Fibroblast of pulmonary artery (primary cell): ENCODE measurements at places on chromosomes 5 and 9.

GRCh38 chr5:8628521-8628920 lies 759.6 kb downstream of the MTRR start:
- no peak for DNase-seq

DNA sequence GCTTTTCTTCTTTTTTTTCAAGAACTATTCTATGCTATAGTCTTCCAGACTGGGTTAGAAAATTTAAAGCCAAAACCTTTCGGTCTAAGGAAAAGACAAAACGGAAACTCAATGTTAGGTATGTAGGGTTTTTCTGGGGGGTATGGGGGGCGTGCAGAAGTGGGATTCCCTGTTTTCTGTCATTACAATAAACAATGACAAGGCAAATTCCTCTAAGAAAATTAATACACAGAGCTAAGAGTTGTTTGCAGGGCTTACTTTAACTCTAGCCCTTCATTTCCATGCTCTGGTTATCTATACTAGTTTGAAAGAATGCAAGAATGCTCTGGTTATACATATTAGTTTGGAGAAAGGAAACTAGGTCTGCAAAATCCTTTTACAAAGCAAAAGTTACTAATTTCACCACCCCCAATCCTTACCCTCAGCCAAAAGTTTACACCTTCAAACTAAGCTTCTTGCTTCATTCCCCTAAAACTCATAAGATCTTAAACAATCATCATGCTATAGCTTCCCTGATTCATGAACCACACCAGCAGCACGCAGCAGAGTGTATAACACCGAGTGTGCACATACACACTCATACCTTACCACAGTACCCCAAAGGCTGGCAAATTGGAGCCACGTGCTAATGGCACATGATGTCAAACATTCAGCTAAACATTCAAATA lies 89.1 kb upstream of the NR5A1 start:
- DNase-seq = no peak

DNA sequence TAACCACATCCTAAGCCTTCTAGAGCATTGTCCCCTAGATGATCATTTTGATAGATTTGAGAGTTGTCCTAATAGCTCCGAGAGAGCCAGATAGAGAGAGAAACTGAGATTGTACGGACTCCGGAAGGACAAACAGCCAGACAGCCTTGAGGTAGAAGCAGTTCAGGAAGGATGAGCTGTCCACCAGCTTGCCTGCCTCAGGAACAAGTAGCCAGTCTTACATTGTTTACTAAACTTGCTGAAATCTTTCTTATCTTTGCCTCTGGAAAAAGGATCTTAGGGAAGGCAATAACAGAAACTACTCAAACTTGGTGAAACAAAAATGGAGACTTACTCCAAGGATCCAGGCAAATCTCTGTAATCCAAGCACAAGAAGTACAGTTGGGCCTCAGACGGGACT lies 39.0 kb upstream of the SAP30L start:
- no peak for DNase-seq

- DNase-seq = no peak
Observed at GRCh38 chr5:178216779-178217178, 12.4 kb downstream of the HNRNPAB start.

GRCh38 chr9:106286249-106286648 lies 576.7 kb upstream of the ZNF462 start:
- no peak for DNase-seq

GRCh38 chr5:173970878-173971650 lies 17.9 kb upstream of the C5orf47 start:
- no peak for DNase-seq

GRCh38 chr5:6105320-6105719 lies 273.0 kb downstream of the MED10 start:
- no peak for DNase-seq

- DNase-seq = no peak
Observed at GRCh38 chr5:164301708-164302107, 796.3 kb downstream of the MAT2B start.

GRCh38 chr9:37293664-37294524 lies 128.6 kb upstream of the GRHPR start:
- DNase-seq = peak; percentile 56

DNA sequence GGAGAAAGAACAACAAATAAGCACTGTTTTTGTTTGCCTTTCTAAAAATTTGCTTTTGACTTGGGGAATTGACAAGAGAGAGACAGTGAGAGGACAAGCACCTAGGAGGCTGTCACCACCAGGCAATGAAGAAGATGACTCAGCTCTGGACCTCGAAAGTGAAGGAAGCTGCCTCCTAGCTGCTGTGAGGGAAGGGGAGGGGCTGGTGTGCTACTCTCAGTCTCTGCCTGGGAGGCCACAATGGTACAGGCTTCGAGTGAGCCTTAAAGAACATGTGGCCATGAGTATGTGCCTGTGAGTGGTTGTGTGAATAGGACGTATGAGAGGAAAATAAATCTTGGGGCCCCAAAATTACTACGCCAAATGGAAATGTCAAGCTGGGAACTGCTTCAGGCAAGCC lies 7.1 kb upstream of the PLK2 start:
- DNase-seq = peak; percentile 51

DNA sequence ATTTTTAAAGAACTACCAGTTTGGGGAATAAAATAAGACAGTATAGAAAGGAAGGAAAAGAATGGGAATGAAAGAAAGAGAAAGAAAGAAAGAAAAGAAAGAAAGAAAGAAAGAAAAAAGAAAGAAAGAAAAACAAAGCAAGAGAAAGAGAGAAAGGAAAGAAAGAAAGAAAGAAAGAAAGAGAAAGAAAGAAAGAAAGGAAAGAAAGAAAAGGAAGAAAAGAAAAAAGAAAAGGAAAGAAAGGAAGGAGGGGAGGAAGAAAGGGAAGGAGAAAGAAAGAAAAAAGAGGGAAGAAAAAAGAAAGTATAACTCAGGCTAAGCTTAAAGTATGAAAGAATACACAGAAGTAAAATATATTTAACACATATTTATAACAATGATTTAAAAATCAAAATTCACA lies 51.0 kb upstream of the FGF10 start:
- DNase-seq = no peak
